NCI-H2029 treated with DMSO at 0.1 percent for 48 hours (cell line): ENCODE measurements at places on chromosomes 16 and 17.

DNA sequence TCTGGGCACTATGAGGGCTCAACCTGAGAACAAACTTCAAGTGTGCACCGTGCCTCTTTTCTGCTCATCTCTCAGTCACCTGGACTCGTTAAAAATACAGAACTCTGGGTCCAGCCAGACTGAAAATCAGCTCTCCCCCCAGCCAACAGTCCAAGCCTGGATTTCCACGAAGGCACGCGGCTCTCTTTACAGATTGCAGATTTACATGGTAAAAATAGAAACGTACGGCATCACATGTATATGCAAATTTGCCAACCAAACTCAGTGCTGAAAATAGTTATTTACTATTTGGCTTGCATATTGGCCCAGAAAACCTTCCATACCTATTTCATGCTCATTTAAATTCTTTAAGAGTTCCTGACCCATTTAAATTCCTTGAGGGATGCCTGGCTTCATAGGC, 315.8 kb downstream of the MAF start:
- no peak for DNase-seq

DNA sequence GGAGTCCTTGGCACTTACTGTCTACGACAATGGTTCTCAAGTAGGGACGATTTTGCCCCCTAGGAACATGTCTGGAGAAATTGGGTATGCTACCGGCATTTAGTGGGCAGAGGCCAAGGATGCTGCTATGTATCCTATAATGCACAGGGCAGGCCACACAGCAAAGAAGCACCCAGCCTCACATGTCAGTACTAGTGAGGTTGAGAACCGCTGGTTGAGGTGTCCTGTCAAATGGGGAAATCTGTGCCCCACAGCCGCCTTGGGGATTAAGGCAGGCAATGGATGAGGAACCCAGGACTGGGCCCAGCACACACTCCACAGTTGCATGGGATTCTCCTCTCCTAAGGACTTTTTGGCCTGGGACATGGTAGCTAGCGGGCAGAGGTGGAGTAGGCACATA, 86.7 kb upstream of the TOB1 start:
- no peak for DNase-seq

GRCh38 chr17:81058263-81058871, 23.4 kb downstream of the BAIAP2 start:
- DNase-seq, result no peak

DNA sequence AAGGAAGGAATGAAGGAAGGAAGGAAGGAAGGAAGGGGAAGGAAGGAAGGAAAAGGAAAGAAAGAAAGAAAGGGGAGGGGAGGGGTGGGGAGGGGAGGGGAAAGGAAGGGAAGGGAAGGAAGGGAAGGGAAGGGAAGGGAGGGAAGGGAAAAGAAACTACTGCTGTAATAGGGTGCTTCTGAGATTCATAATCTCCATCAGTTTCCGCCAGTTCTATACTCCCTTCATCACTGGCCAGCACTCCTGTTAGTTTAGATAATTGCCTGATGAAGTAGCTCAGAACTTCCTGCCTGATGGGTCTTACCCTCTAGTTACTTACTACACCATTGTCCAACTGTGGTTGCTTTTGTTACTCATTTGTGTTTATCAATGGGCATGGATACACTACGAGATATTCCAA, 2.0 kb upstream of the KRTAP9-6 start:
- DNase-seq, result no peak

- no peak for DNase-seq
These were observed 62.9 kb downstream of the C16orf95 start for GRCh38 chr16:87254296-87254695.

DNA sequence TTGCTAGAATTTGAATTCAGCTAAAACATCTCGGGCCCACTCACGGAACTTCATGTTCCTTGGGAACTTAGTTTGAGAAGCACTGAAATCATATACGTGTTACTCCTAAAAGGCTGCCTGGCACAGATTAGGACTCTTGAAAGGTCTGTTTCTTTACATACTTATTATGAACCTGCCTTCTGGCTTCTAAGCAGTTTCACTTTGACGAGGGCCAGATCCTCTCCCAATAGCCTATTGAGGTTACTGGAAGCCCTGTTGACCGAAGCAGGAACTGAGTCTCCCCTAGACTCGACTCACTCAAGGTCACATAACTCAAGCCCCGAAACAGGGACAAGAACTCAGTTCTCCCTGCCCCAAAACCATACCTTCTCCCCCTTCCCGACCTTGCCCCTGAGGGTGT, 121.9 kb upstream of the PLCG2 start:
- no peak for DNase-seq

DNA sequence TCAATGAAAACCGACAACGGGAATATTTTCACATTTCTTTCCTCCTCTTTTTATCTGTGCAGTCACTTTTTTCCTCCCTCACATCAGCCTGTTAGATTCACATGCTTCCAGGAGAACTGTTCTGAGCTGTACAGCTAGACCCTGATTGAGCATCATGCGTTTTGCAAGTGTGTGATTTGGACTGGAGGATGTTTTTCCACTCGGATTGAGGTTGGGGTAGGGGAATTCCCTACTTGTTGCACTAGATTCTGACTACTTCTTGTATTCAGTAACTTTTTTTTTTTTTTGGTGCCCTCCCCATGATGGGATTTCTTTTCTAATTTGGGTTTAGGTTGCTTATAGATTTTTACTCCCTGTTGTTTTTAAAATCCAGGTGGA, 4.8 kb downstream of the MSI2 start:
- DNase-seq, result no peak

- no peak for DNase-seq
These were observed 203.4 kb downstream of the CCDC182 start for GRCh38 chr17:57541472-57542394.

DNA sequence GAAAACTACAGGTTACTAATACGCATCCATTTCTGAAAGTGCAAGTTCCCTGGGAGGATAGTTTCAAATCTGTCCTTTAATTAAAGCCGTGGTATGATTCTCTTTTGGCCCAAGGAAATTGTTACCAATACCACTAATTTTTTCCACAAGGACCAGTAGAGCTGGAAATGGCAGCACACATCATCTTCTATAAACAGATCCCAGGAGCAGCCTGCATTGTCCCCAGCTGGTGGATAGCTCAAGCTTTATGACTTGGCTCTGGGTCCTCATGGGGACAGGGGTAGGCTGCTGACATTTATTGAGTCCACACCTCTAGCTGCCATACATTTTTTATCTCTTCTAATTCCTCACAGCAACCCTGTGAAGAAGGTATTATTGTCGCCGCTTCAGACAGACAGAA, 35.8 kb upstream of the BHLHA9 start:
- no peak for DNase-seq

GRCh38 chr16:66003201-66003600, 363.3 kb upstream of the CDH5 start:
- no peak for DNase-seq

GRCh38 chr17:71171270-71171669, 949.5 kb upstream of the SOX9 start:
- no peak for DNase-seq

- DNase-seq, result no peak
These were observed 77.2 kb downstream of the BRIP1 start for GRCh38 chr17:61786088-61786487.

DNA sequence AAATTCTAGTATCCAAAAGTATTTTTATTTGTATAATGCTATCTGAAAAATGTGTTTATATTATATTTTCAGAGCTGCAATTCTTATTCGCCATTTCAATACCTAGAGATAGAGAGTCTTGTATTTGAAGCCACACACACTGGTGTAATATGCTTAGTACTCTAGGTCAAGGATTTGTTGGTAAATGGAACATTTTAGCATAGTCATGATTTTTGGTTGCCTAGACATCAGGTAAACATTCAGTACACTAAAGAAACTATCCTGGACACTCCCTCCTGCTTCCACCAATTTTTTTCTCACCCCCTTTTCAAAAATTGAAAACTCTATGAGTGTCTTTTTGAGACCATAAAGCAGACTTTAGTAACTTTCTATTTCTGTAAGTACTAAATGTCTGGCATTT, 20.8 kb downstream of the ABHD15 start:
- no peak for DNase-seq

- DNase-seq, result no peak
These were observed 3.3 kb downstream of the TSPOAP1 start for GRCh38 chr17:58325289-58325726.

GRCh38 chr17:81064678-81065475, 29.9 kb downstream of the BAIAP2 start:
- DNase-seq, result no peak

DNA sequence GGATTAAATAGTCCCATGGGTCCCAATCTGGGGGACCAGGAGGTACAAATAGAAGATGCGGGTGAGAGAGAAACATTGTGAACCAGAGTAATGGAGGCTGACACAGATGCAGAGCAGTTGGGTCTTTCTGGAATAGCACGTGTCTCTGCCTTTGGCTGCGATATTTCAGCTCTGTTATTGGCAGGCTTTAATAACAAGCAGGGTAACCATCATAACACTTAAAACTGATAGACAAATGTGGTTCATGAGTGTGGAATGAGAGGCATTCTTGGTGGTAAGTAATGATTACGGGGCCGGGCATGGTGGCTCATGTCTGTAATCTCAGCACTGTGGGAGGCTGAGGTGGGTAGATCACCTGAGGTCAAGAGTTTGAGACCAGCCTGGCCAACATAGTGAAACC, 110.3 kb downstream of the SNX29 start:
- no peak for DNase-seq

- no peak for DNase-seq
These were observed 99.9 kb upstream of the FAM20A start for GRCh38 chr17:68701046-68701445.

DNA sequence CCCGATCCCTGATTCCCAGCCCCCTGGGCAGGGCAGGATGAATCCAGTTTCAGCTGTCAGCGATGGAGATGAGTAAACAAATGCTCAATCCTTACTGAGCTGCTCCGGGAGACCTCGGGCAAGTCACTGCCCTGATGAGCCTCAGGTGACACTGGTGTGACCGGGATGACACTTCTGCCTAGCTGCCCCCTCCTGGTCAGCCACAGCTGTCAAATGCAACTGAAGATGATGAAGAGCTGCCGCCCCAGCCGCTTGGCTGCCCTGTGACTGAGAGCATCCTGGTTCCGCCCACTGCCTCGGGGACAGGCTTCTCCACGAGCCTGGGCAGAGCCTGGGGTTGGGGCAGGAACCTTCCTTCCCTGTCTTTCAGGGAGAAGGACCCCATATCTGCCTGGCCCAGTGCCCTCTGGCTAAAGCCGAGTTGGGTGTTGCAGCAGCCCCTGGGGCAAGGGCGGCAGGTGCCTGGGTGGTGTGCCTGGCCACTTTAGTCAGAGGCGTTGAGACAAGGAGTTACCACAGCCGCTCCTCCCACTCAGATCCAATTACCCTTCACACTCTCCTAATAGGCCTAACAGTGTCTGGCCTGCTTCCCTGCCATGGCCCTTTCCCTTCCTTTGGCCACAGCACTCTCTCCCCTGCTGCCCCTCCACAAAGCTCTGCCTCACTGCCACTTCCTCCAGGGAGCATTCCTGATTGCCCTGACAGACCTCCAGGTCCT, 5.5 kb downstream of the CCL17 start:
- no peak for DNase-seq
